ENCODE measurements at places on chromosomes 13 and 19. TPM values are rescaled to one million over a fixed set of nuclear protein-coding genes. Genes with fewer than 3 reads are reported as not detected.
A peak's percentile ranks its signal among the peaks of the same experiment; 100 is the strongest.

ADPRHL1 gene
- total RNA-seq: 4.7 TPM

DNA sequence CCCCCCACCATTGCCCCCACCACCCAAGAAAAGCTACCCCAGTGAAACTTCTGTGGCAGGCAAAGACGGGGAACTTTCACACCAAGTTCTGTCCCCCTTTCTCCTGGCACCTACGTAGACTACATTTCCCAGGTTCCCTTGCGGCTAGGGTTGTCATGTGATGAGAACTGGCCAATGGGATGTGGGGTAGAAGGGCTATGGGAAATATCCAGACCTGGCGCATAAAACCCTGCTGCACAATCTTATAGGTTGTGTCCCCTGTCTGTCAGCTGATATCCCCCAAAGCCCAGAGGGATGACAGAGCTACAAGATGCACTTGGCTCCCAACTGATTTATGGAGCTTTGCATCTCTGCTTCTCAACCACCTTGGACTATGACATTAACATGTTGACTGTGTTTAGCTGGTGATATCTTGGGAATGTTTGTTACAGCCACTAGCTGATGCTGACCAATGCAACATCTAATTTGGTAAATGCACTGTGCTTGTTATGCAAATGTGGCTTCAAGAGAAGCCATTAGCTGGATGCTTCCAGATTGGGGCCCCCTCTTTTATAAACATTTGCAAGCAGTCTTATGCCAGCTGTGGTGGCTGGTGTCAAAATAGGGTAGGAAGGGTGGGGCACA is 6.1 kb downstream of the SH2D3A start:
- DNase-seq: no peak

DNA sequence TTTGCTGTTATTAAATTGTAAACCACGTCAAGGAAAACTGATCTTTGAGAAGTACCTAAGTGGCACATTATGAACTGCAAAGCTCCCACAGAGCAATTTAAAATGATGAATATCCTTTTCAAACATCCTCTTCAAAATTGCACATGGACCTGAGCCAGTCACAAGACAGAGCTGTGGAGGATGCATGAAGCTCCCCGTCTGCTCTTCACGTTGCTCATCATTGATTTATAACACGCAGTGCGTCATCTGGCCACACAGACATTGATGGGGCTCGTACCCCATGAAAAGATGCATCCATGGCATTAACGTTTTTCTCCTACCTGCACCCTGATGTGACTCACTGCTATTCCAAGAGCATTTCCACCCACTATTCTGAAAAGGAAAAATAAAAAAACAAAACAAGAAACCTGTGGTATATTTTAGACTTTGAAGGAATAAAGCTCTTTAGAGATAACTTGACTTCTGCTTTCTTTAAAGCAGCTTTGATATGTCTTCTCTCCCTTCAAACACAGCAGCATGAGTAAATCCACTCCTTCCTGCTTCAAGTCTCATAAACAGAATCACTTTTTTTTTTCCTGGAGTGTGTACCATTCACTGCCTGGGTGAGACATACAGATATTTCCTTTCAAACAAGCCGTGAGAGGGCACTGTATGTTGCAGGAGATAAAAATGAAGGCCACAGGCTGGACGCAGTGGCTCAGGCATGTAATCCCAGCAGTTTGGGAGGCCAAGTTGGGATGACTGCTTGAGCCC is 7.2 kb upstream of the SERTM1 start:
- DNase-seq: no peak

DNA sequence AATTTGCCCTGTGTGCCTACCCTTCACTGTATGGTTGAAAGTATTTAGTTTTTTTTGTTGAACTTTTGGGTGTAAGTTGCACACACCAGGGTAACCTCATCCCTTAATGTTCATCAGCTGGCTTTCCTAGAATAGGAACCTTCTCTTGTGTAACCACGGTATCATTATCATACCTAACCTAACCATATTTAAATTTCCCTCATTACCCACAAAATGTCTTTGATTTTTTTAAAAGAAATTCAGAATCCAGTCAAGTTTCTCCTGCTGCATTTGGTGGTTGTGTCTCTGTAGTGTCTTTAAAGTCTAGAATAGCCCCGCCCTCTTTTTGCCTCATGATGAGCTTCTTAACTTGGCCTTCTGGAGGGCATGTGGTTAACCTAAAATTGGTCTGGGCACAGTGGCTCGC is 80.3 kb downstream of the RYR1 start:
- no peak for DNase-seq

GRCh38 chr13:28753208-28753892 is 34.6 kb upstream of the SLC46A3 start:
- DNase-seq: peak; percentile 82

TUBA3C gene
- total RNA-seq: not detected

TPT1 gene
- 3,971 TPM for total RNA-seq

- DNase-seq: peak; percentile 74
Measured at GRCh38 chr19:4057931-4058692, 8.6 kb downstream of the ZBTB7A start.

S1PR4 gene
- 2.4 TPM for total RNA-seq

ELSPBP1 gene
- not detected for total RNA-seq

APOC1 gene
- total RNA-seq: 103 TPM

- no peak for DNase-seq
Measured at GRCh38 chr13:31476266-31476665, 263.1 kb upstream of the RXFP2 start.

DNA sequence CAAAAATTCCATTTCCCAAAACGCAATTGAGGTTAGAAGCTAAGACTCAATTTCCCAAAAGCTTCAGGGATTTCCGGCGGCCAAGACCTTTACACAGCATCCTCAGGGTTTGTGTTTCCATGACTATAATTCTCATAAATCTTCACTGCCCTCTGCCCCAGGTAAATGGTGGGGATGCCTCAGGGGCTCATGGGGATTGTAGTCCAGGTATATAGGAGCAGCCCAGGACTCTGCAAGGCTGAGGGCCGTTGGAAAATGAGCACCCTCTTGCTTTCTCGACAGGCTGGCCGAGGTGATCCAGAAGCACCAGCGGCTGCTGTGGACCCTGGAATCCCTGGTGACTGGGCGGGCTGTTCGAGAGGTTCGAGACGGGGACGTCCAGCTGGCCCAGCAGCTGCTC is 6.4 kb downstream of the ALDH16A1 start:
- DNase-seq: no peak

DNA sequence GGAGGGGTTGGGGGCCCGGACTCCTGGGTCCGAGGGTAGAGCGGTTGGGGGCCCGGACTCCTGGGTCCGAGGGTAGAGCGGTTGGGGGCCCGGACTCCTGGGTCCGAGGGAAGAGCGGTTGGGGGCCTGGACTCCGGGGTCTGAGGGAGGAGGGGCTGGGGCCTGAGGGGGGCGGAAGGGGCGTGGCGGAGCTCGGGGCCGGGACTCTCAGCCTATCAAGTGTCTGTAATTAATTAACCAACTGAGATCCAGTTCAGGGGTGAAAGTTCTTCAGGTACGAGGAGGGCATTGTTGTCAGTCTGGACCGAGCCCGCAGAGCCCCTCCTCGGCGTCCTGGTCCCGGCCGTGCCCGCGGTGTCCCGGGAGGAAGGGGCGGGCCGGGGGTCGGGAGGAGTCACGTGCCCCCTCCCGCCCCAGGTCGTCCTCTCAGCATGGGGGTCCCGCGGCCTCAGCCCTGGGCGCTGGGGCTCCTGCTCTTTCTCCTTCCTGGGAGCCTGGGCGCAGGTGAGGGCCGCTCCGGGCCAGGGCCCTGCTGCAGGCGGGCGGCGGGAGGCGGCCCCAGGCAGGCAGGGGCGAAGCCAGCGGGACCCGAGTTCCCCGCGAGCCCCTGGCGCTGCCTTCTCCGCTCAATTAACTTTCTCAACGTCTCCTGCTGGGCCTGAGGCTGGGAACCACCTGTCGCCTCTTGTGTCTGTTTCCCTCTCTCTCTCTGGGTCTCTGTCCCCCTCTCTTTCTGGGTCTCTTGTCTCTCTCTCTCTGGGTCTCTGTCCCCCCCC is 697 bp downstream of the FCGRT start:
- no peak for DNase-seq

- DNase-seq: no peak
Measured at GRCh38 chr13:103731959-103732358, 665.7 kb upstream of the SLC10A2 start.

DNA sequence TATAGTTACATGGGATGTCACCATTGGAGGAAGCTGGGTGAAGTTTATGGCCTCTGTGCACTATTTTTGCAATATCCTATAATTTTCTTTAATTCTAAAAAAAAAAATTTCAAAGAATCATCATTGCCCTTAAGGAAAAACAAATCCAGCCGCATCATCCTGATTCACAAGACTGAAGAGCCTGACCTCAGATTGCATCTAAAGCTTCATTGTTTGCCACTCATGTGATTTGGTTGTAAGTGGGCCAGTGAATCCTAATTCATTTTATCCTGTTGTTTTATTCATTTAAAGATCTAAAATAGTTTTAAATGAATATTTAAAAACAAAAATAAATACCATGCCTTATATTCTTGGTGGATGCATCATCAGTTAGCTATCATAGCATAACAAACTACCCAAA is 504.5 kb downstream of the TBC1D4 start:
- DNase-seq: no peak

CNN2 gene
- total RNA-seq: 104 TPM

DNA sequence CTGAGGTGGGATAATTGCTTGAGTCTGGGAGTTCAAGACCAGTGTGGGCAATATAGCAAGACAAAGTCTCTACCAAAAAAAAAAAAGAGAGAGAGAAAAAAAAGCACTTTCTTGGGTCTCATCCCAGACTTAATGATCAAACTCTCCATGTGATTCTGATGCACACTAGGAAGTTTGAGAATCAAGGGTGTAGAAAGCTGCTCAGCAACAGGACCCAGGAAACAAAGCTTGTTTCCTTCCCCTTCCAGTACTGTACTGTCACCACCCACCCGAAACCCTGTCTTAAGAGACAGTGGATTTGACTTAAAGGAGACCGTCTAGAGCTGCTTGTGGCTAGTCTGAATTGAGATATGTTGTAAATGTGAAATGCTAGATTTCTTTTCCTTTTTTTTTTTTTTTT is 5.8 kb downstream of the MISP3 start:
- no peak for DNase-seq

- DNase-seq: no peak
Measured at GRCh38 chr13:108656742-108657141, 27.3 kb downstream of the MYO16 start.

DNA sequence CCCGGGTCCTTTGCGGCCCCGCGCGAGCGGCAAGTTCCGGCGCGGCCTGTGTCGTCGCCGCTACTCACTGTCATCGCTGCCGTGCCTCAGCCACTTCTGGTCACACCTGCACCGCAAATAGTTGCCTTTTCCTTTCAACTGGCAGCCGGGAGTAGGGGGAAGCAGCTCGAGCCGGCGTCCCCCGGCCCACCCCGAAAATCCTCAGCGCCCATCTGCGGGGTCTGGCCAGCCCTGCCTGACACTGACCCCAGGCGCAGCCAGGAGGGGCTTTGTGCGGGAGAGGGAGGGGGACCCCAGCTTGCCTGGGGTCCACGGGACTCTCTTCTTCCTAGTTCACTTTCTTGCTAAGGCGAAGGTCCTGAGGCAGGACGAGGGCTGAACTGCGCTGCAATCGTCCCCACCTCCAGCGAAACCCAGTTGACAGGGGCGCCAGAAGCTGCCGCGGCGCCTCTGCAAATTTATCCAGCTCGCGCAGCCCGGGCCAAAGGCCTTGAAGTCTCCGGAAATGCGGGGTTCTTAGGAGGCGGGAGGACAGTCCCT is 1.7 kb downstream of the PDX1 start:
- DNase-seq: no peak

DNA sequence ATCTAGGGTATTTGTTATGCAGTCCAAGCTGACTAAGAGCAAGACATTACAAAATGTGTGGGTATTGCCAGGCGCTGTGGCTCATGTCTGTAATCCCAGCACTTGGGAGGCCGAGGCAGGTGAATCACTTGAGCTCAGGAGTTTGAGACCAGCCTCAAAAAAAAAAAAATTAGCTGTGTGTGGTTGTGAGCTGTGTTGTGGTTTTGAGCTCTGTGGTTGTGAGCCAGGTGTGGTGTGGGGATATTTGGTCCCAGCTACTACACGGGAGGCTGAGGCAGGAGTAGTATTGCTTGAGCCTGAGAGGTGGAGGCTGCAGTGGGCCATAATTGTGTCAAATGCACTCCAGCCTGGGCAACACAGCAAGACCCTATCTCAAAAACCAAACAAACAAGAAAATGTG is 5.6 kb upstream of the KEAP1 start:
- no peak for DNase-seq

- DNase-seq: peak; percentile 86
Measured at GRCh38 chr19:18020212-18021085, 12.5 kb downstream of the ARRDC2 start.

GRCh38 chr19:12687496-12688196 is at the start of gene GNG14:
TSS of gene GNG14 (plus strand) at chr19:12687998. CDS start at chr19:12688049, 51 bp downstream.
- DNase-seq: no peak

DNA sequence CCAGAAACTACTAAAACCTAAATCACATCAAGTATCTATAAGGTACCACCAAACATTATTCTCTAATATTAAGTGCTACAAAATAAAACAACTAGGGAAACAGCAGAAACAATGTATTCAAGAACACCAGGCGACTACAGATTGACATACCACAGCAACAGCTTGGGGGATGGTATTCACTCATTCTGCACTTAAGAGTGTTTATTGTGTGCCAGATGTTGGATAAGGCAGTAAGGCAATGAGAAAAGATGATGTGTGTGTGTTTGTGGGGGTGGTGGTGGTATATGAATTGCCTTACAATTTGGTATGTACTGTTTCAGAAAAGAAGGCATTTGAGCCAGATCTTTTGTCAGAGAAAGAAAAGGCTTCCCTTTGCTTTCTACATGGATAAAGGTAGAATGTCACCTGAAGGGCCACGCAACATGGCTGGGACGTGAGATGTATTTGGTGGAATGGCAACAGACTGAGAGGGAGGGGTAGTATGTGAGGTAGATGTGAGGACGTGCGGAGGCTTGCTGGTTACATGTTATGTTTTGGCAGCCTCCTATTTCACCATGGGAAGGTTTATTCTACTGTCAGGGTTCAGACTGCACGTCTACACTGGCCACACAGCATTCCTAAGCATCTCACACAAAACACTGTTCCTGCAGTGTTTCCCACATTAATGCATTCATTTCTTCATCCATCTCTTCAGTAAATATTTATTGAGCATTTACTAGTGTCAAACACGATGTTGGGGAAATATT is 300.7 kb downstream of the KLF12 start:
- no peak for DNase-seq

GRCh38 chr19:46661735-46662592 is 982 bp upstream of the DACT3 start:
- DNase-seq: peak; percentile 87

POSTN gene
- 22.4 TPM for total RNA-seq

GRCh38 chr13:33453936-33454335 is 168.4 kb upstream of the STARD13 start:
- no peak for DNase-seq

DNA sequence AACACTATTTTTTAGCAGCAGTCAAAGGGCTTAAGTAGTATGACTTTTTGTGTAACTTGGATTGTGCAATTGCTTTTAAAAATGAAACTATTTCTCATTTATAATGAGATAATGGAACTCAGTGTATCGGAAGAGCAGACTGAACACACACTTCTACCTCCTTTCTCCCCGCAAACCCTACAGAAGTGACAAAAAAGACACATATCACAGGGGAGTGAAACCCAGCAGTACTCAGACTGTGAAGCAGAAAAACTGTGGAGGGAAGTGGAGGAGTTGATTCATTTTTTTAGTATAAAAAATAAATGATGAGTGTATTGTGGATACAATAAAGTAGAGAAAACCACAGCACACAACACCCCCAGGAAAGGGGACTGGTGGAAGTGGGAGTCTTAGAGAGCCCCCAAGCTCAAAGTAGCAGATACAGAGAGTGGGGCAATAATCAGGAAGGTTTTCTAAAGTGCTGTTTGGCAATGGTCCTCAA is 9.7 kb downstream of the LPAR6 start:
- DNase-seq: no peak

GRCh38 chr19:17739121-17739875 is 12.0 kb upstream of the FCHO1 start:
- DNase-seq: no peak

Measured in mucosa of gallbladder (tissue), 1 donor.